ENCODE measurements at places on chromosomes 4 and X.

DNA sequence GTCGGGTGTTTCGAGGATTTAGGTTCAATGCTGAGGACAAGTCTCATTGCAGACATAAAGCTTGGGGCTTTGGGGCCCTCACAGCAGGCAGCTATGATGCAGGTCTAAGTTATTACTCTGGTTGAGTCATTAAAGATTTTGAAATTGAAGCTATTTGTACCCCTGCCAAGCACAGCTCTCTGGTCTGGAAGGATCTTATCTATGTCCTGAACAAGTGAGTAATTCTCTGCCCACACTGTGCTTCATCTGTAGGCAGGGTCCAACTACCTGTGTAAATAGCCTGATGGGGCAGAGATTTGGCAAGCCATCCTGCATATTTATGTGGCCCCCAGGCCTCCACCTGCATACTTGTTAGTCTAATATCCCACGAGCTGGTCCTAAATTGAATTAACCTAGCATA is 41.4 kb upstream of the MAGEA4 start:
- peak; percentile 69 for DNase-seq

DNA sequence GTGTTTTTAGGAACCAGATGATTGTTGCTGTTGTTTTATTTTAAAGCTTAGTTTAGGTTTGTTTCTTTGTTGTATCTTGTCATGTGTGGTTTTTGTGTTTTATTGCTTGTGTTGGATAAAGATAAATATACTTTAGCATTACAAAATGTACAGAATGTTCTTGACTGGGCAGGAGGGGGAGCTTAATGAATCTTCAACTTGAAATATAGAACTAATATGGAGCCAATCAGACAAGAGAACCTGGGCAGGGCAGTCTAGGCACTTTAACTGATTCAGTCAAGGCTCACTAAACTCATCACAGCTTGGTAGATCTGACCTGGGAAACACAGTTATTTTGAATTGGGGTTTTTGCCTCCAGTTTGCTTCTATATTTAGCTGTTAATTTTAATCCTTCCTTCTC is 304.2 kb downstream of the ARHGAP24 start:
- no peak for DNase-seq

- DNase-seq, result no peak
These were observed 193.2 kb downstream of the PTTG2 start for GRCh38 chr4:38153387-38153760.

DNA sequence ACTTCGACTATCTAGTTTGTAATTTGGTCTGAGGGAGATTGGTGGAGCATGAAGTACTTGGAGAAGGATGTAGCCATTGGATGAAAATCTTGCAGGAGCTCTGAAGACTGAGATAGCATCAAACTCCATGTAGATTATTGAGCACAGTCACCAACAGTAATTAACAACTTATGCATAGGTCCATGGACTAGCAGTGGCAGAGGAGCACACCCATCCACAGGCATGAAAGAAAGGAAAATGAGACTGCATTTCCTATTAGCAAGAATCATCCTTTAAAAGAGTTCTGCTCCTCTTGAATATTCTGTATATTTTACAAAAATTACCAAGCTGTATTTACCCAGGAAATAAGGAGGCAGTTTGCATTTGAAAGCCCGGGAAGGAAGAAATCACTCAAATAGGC is 529.4 kb upstream of the ACTRT1 start:
- DNase-seq, result no peak

- DNase-seq, result no peak
These were observed 83.5 kb upstream of the RAPGEF2 start for GRCh38 chr4:159019356-159019755.

- no peak for DNase-seq
These were observed 125.7 kb downstream of the SH3KBP1 start for GRCh38 chrX:19761554-19762295.

DNA sequence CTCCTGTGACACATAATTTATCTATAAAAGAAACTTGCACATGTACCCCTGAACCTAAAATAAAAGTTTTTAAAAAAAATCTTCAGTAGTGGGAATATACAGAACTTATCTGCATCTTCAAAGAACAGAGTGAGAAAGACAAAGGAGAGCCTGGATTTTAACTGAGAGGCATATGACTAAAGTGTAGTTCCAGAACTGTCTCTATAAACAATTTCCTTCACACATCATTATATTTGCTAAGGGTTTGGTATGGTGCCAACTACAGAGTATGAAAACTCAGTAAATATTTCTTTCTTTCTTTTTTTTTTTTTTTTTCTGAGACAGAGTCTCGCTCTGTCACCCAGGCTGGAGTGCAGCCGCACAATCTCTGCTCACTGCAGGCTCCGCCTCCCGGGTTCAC is 49.9 kb upstream of the NFKB1 start:
- no peak for DNase-seq

GRCh38 chr4:45453258-45453853 is 670.5 kb downstream of the GABRG1 start:
- no peak for DNase-seq

DNA sequence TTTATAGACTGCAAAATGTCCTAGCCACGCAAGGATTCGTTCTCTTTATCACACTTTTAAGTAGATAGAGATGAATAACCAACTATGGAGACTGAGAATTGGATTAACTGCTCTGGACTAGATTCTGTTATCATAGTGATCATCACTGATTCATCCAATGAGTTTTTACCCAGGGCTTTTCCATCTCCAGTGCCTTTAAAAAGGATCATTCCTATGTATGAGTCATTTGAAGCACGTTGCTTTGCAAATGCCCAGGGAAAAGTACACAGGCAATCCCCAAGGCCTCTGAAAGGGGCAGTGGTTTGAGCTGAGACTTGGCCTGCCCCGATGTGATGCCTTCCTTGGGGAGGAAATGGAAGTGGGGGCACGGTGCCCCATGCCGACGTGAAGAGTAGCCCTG is 122.7 kb upstream of the PSAPL1 start:
- peak; percentile 47 for DNase-seq

All from fibroblast of skin of left biceps (primary cell).